ENCODE measurements at places on chromosomes 4 and X.

- no peak for DNase-seq
Observed at GRCh38 chr4:114791976-114792375, 193.4 kb downstream of the UGT8 start.

DNA sequence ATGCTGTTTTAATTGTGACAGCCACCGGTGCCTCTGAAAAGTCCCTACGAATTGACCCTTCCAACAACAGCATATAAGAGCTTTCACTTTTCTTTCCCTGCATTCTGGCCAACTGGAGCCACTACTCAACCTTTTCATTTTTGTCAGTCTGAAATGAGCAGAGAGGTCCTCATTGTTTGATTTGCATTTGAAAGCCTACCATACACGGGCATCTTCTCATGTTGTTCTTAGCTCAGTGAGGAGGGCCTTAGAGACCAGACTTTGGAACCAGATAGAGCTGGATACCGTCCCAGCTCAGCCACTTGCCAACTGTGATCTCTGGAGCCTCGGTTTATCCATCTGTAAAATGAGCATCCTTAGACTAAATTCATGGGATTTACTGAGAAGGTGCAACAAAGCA, 16.9 kb upstream of the TMSB4X start:
- DNase-seq: no peak

GRCh38 chrX:153459986-153460385, 10.4 kb downstream of the HAUS7 start:
- DNase-seq: no peak

- DNase-seq: no peak
Observed at GRCh38 chr4:186840222-186840701, 116.6 kb upstream of the FAT1 start.

GRCh38 chr4:182897601-182898478, 19.3 kb downstream of the DCTD start:
- DNase-seq: no peak

DNA sequence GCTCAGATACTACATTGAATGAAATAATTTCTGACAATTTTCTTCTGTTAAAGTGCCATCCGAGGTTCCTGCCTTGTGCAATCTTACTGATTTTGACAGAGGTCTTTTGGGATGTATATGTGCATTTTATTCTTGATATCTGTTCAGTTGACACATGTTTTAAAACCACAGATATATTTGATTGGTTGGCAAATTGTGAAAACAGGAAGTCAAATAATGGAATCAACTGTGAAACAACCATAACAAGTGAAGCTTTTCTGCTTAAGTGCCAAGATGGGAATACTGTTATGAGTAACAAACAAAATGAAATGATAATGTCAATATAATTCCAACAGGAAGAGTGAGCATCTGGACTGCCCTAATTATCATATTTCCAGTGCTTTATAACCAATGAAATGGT, 84.9 kb upstream of the TET2 start:
- DNase-seq: peak; percentile 50

GRCh38 chrX:115966920-115967319, 203.6 kb upstream of the AGTR2 start:
- DNase-seq: no peak

DNA sequence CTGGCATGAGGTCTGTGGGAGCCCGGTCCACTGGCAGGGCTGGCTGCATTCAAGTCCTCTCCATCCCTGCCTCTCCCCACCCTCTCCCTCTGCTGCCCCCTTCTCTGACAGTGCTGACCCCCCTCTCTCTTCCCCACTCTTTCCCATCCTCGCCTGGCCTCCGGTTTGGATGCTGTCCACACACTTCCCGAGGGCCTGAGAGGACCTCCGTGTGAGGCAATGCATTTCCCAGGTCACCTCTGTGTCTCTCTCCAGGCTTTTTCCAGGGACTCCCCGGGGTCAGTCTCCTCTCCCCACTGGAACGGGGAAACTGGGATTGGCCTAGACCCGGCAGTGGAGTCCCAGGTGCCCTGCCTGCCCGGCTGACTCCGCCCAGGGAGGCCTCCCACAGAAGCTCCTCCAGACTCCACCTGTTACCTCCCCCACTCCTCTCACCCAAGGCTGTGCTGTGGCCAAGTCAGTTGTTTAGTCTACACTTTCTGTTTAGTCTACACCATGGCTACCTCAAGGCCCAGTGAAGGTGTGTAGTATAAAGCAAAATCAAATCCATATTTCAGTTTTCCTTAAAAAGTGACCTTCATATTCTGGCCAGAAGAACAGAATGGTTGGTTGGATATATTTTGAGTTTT, 146.8 kb downstream of the PTTG2 start:
- no peak for DNase-seq

DNA sequence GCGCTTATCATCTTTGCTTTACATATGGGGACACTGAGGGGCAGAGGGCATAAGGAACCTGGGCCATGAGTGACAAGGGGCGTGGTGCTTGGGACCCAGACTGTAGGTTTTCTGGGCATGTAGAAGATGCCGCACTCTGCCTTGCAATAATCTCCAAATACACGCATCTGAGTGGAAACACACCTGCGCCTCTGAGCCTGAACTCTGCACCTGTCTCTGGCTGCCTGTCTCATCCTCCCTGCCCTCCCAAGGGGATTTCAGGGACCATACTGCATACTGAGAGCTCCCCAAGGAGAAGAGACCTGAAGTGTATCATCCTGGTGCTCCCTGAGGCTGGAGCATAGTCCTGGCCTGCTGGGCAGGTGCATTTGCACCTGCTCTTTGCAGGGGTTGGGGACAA, 34.7 kb upstream of the ASMTL start:
- DNase-seq: no peak

- DNase-seq: no peak
Observed at GRCh38 chr4:86502081-86502480, 92.0 kb upstream of the PTPN13 start.

DNA sequence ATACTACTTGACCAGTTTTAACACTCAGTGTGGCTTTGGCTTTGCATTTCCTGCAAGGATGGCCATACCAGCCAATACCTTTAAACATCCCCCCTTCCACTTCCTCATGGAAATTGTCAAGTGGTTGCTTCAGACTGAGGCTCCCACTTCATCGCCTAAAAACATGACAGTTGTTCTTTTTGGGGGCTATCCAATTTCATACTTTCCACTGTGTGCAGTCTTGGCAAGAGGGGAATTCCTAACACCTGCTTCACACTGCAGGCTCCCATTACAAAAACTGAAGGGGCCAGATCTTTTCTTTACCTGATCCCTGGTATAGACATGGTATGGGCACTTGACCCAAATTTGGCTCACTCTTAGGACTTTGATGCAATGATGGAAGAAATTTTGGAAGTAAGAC, 28.5 kb upstream of the TSR2 start:
- no peak for DNase-seq

DNA sequence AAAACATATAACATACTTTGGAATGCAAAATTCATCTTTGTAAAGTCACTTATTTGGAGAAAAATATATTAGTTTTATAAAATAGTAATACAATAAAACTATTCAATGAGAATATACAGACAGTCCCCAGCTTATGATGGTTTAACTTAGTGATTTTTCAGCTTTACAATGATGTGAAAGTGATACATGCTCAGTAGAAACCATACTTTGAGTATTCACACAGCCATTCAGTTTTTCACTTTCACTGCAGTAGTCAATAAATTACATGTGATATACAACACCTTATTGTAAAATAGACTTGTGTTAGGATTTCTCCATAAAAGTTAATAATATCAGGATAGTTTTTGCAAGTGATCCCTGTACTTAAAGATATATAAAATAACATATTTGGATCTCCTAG, 436.0 kb downstream of the CENPC start:
- no peak for DNase-seq

GRCh38 chrX:148333989-148334388, 166.4 kb upstream of the AFF2 start:
- DNase-seq: peak; percentile 1

DNA sequence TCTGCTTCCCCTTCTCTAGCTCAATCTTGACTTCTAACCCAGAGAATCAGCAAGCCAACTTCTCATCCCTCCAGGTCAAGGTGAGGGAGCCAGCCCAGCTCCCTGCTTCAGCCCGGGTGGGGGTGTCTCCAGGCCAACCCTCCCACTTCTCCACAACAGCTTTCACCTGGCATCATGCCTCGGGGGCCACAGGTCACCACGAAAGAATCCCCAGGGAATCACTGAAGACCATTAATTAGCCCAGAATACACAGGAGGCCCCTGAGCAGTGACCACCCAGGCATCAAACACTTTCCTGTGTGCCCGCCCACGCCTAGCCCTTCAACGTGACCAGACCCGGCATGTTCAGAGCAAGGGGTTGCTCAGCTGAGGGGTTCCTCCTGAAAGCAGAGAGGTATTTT, 646.7 kb downstream of the BCOR start:
- DNase-seq: no peak

- DNase-seq: no peak
Observed at GRCh38 chr4:188551156-188551555, 411.9 kb downstream of the TRIML1 start.

GRCh38 chr4:13378973-13379759, 105.0 kb downstream of the RAB28 start:
- no peak for DNase-seq

GRCh38 chr4:37715889-37716402, 29.8 kb upstream of the RELL1 start:
- peak; percentile 49 for DNase-seq

DNA sequence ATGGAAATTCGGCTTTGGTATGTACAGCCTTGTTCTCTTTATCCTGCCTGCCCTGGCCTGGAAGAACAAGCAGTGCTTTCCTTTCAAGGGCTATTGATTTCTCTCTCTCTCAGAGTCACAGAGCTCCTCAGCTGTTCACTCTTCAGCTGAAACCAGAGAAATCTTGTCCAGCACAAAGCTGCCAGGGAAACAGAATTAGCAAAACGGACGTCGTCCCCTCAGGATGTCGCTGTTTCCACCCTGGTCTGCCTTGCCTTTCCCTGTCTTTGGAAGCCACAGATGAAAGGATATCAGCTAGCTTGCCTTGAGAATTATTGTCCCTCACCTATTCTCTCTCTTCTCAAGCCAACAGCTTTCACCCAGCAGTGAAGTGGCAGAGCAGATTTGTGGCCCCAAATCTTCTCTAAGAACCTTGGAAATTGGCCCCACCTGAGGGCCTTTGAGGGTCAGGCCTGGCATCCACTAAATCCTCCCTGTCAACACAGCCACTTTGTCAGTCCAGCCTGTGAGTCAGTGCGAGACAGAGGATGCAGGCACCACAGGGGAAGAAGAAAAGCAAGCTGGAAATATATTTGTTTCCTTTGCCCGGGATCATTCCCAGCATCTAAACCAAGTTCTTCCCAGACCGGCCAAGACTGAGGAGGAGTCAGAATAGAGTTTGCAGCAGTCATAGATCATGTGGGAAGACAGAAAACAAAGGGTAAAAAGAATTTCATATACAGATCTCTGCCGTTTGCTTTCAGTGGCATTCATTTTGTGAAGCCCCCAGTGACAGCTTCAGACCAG, 63.8 kb upstream of the MTM1 start:
- DNase-seq: no peak
